Stimulated activated effector memory CD8-positive, alpha-beta T cell treated with anti-CD3 and anti-CD28 coated beads, Interleukin-12 subunit alpha, Interleukin-12 subunit beta, amount 100 ng/mL, for 72 hours (primary cell): ENCODE measurements at places on chromosomes 16 and 17.

DNA sequence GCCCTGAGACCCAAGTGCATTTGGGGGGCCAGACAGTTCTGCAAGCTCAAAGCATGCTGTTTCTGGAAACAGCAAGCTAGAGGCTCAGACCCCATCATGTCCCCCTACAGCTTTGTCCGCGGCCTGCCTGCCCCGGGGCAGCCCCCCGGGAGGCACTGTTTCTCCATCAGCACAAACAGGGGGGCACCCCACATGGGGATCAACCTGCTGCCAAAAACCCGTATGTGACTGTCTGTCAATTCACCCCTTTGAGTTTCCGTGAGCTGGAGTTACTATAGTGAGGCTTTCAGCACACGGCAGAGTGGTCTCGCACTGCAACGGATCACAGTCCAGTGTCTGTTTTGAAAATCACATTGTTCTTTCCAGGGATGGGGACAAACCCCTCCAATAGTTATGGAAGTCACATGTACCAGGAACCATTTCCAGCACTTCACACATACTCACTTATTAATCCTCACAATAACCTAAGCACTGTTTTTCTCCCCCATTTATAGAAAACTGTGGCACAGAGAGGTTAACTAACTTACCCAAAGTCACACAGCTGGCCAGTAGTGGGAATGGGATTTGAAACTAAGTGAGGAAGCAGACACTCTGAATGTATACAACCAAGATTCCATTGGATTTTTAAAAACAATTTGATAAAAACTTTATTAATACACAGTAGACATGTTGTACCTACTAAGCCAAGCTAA, 269.0 kb downstream of the C16orf95 start:
- DNase-seq, result no peak

DNA sequence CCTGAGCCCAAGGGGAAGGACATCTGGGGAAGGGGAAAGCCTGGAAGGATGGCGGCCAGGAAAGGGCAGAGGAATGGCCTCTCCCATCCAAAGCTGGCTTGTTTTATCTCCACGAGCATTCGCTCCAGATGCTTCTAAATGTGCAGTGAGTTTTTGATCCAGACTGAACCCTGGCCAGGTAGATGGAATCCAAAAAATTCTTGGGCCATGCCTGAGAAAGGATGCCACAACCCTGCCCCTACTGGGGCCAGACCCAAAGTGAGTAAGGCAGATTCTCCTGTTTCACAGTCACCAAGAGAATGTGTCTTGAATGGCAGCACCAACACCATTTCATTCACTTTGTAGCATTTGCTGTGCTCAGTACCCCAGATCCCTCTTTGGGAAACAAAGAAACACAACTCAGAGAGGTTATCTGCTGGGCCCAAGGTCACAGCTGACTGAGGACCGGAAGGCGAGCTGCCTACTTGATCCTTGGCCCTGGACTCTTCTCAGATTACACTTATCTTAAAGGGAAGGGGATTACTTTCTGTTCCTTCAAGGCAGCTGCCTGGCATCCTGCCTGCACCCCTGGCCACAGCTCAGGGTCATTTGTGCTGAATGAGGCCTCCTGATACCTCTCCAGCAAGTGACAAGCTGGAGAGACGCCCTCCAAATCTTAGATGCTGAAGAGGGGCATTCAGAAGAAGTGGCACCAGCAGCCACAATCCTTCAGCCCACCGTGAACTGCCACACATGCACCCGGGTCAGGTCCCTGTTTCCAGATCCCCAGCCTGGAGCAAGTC, 3.6 kb downstream of the LRRC75A start:
- DNase-seq, result no peak

DNA sequence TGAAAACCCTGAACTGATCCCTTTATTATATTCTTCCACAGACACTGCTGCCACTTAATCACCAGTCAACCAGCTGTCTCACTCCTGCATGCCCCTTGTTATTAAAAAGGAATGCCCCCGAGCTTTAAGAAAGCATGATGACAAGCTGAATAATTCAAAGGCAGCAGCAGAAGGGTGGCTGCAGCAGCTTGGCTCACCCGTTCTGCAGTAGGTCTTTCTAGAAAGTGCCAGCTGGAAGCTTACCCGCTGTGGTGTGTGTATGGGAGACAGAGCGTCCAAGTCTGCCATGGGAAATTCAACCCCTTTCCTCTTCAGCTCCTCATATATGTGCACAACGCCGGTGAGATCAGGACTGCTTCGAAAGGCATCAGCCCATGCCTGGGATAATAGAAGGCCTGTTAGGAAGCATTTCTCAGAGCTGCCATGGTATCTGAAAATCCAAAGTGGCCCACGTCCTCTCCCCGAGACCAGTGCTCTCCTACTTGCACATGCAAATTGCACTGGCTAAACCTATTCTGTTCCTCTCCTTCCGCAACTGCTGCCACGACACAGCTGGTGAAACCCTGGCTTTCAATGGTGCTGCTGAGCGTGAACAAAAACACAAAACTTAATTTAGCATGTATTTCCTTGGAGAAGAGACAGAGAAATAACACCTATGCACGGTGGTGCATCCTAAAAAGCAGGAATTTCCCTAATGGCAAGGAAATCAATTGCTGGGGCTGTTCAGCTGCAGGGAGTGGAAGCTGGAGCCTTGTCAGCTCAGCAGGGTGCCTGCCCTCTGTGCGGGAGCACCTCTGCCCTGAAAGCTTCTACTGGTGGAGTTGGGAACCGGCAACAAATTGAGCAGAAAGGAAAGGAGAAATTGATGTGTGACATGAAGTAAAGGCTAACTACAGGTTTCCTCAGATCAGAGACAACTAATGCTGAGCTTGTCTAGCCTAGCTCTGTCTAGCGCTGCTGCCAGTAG, 47.9 kb upstream of the SREBF1 start:
- DNase-seq, result no peak

- no peak for DNase-seq
Observed at GRCh38 chr16:11986521-11987057, 10.1 kb downstream of the SNX29 start.

DNA sequence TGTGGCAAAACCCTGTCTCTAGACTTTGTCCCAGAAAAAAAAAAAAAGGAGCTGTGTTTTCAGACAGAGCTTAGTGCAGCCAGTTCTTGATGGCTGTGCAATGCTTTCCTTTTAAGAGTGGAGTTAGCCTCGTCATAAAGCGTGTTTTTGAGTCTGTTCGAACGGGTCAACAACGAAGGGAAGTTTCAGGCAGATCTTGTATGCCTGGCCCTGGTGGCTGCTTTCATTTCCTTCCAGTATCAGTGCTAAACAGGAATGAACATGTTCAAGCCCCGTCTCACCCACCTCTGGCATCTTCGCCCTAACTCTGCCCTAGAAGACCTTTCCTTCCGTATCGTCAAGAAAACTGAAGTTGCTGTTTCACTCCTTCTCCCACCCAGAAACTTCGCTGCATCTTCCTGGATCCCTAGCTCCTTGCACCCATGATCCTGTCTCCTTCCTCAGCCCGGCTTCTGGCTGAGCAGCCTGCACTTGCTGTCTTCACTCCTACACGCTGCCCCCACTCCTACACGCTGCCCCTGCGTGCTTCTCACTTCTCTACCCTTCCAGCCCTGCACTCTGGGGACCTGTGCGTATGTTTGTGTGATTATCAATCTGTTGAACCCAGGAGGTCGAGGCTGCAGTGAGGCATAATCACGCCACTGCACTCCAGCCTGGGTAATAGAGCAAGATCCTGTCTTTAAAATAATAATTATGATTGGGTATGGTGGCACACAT, 55.3 kb downstream of the USP10 start:
- no peak for DNase-seq

GRCh38 chr17:72422204-72422504, 301.3 kb downstream of the SOX9 start:
- no peak for DNase-seq

DNA sequence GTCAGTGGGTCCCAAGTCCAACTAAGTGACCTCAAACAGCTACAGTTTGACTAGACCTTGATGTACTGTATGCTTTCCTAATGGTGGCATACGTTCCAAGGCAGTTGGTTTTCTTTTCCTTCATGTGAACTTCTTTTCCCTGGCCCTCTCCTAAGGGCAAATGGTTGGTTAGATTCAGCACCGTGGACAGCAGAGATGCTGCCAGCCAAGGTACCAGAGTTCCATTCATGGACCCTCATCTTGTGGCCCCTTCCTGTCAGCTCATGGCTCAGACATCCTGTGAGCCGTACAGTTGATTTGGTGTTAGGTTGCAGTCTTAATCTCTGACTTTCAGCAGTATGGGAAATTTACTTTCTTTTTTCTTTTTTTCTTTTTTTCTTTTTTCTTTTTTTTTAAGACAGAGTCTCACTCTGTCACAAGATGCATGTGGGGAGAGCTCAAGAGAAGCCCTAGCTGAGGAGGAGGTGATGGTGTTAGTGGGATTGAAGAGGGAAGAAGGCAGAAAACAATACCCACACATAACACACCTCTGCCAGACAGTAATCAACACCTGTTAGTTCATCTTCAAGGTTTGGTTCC, 122.4 kb downstream of the USP31 start:
- no peak for DNase-seq

DNA sequence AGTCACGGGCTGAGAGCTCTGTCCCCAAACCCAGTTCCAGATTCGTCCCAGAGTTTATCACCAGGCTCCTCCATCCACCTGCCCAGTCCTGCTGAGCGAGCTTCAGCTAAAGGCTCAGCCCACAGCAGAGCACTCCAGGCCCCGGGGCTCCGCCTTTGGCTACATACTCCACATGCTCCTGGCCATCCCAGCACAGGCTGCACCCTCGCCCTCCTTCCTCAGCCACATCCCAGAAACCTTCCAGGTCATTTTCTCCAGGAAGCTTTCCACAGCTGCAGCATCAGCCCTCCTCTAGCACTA, 4.7 kb upstream of the CD2BP2 start:
- DNase-seq, result no peak

DNA sequence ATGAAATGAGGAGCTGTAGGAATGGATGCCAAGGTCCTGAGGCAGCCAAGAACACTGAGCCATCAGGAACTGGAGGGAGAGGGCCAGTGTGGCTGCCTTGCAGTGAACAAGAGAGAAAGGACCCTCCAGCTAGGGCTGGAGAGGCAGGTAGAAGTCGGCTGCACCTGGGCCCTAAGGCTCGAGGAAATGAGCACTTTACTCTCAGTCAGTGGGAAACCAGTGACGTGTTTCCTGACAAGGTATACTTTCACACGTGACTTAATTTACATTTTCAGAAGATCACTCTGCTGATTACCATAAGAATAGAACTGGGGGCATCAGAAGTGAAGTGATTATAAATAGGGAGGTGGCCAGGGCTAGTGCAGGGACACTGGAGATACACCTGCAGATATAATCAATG, 115.2 kb downstream of the C17orf67 start:
- no peak for DNase-seq

GRCh38 chr16:47965439-47965838, 190.4 kb downstream of the ABCC12 start:
- no peak for DNase-seq

GRCh38 chr16:58306327-58306726, 11.5 kb upstream of the PRSS54 start:
- DNase-seq, result peak; percentile 8

- no peak for DNase-seq
Observed at GRCh38 chr17:68034452-68034776, 1.1 kb upstream of the KPNA2 start.

- DNase-seq, result peak; percentile 37
Observed at GRCh38 chr16:50402298-50402895, 33.6 kb upstream of the BRD7 start.

GRCh38 chr16:6279286-6279685, 1053.4 kb upstream of the RBFOX1 start:
- DNase-seq, result no peak

DNA sequence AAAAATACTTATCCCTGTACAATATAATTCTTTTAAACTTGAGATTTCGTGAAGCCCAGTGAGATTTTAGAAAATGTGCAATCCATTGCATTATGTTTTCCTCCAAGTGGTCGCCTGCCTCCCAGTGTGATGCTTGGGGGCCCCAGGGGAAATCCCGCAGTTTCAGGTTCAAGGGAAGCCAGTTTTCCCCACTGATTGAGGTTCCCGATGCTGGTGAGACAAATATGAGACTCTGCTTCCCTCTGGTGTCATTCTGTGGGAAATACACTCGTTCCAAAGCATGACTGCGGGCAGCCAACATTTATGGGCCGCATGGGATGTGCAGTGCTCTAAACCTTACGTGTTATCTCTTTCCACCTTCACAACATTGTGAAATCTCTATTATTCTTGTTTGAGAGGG, 200.8 kb downstream of the PRKCB start:
- DNase-seq, result no peak

DNA sequence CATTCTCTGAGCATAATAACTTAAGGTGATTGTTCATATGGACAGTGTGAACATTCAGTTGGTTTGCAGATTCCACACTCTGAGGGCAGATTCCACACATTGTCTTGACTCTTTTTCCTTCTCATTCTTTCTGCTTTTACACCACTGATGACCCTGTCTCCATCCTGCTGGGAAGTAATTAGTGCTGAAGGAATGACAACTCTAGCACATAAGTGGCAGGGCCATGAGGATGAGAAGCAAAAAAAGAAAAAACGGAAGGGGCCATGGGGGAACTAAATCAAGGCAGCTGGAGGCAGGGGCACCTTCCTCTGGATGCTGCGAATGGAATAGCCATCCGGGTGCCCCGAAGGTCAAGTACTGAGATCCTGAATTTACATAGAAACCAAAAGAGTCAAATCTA, 944.0 kb downstream of the KCNJ2 start:
- DNase-seq, result no peak

GRCh38 chr16:79543219-79543618, 57.3 kb downstream of the MAF start:
- no peak for DNase-seq

DNA sequence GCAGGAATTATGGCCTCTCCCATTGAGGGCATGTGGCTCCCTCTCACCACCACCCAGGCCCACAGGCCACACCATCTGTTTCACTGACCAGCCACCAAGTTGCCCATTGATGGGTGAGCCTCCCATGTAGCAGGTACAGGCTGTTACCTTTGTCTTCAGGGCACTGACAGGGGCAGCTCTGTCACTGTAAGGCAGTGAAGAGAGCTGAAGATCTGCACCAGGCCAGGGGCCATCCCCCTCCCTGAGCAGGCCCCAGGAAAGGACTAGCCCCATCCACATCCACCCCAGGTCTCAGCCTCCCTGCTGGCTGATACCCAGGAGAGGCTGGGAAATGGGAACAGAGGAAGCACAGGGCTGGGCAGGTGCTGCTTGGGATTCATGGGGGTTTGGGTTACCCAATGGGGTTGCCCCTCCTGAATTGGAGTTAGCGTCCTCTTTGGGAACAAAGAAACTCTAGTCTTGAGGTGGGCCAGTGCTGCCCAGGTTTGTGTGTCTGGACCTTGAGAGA, 1691.4 kb downstream of the TP53TG3F start:
- no peak for DNase-seq

GRCh38 chr16:49578435-49579024, 204.9 kb downstream of the C16orf78 start:
- no peak for DNase-seq
